ENCODE measurements at places on chromosomes 4 and X.

- DNase-seq = no peak
Measured at GRCh38 chr4:110492522-110492921, 16.6 kb downstream of the ENPEP start.

- DNase-seq = no peak
Measured at GRCh38 chrX:14843666-14844065, 29.2 kb downstream of the FANCB start.

DNA sequence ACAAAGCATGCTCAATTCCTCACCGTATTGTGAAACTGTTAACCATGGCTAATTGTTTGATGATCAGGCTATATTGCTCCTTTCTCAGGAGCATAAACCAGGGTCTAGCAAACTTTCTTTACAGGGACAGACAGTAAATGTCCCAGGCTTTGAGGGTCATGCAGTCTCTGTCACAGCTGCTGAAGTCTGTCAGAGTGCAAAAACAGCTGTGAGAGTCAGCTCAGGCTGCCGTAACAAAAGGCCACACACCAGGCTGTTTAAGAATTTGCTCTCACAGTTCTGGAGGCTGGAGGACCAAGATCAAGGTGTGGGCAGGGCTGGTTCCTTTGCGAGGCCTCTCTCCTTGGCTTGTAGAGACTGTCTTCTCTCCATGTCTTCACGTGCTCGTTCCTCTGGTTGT lies 75.6 kb downstream of the GPR143 start:
- no peak for DNase-seq

GRCh38 chr4:159193046-159193620 lies 90.3 kb downstream of the RAPGEF2 start:
- DNase-seq = no peak

DNA sequence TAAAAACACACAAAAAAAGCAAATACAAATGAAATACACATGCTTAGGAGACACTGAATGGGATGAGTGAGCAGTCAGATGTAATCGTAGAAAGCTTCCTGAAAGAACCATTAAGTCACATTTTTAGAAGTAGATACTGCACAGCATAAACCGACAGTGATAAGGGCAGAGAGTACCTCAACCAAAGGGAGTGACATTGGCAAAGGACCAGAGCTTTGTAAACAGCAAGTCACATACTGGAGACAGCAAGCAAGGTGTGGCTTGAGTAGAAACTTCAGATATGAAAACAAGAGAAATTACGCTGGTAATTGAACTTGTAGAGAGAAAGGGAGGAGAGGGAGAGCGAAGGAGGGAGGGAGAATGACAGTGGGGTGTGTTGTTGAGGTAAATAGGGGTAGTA lies 92.0 kb downstream of the CHRDL1 start:
- no peak for DNase-seq

- no peak for DNase-seq
Measured at GRCh38 chrX:52271206-52271605, 86.5 kb downstream of the MAGED4 start.

DNA sequence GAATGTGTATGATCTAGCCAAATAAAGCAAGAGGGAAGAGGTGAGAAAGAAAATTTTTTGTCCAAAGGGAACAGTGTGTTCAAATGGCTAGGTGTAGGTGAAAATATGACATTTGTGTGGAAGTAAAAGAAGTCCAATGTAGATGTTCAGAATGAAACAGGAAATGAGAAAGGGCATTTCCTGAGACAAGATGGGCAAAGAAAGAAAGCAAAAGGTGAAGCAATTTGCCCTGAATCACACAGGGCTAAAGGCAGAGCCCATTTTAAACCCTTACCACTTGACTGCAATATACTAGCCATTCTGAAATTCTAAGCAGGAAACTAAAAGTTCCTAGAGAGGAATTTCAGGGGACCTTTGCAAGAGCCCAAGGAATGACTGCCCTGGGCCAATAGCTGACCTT lies 36.0 kb downstream of the CLOCK start:
- DNase-seq = no peak

DNA sequence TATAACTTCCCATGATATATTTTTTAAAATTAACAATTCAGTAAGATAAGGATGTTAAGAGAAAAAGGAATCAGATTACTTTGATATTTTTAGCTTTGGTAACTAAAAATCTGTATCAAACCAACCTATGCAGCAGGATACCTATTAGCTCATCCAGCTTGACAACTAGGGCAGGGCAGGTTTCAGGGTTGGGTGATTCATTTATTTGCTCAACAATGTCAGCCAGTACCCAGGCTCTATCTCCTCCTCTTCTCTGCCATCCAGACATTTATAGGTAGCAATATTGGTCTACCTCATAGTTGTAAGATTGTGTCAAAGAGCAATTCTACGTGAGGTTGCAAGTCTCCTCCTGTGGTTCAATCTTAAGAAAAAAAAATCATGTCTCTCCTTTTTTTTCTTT lies 421.9 kb downstream of the ANKRD50 start:
- DNase-seq = no peak

GRCh38 chr4:172776203-172776861 lies 392.3 kb upstream of the GALNT7 start:
- peak; percentile 40 for DNase-seq
